ENCODE measurements at places on chromosomes 6 and 20. TPM values are rescaled to one million over a fixed set of nuclear protein-coding genes. Genes with fewer than 3 reads are reported as not detected.

Gene RWDD2A
- total RNA-seq = 7.6 TPM

Gene BCAS4
- 8.5 TPM for total RNA-seq

Gene ENPP1
- 2.7 TPM for total RNA-seq

Gene LTA
- total RNA-seq = not detected

Gene ENPP4
- 11.5 TPM for total RNA-seq

Gene PGC
- not detected for total RNA-seq

Gene GHRH
- 0.75 TPM for total RNA-seq

Gene MED23
- total RNA-seq = 36.2 TPM

All from progenitor cell of endocrine pancreas (in vitro differentiated cells).